Astrocyte of the spinal cord (primary cell): ENCODE measurements at places on chromosomes 7 and 10.

- no peak for DNase-seq
Observed at GRCh38 chr7:24135003-24135817, 148.8 kb upstream of the NPY start.

DNA sequence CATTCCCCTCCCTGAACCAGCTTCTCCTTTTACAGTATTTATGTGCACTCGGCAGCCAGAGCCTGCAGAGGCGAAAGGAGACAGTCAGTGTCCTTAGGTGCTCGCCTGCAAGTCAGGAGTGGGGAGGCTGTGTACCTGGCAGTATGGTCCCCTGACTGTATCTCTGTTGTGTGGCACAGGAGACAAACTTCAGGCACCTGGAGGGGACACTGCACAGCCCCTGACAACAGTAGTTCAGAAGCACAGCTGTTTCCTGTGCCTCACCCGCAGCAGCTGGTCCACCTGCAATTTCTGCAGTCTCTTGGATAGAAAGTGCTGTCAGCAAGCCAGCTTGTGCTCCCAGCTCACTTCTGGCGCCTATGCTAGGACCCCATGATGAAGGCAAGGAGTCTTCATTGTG lies 73.4 kb upstream of the LAMB4 start:
- no peak for DNase-seq

DNA sequence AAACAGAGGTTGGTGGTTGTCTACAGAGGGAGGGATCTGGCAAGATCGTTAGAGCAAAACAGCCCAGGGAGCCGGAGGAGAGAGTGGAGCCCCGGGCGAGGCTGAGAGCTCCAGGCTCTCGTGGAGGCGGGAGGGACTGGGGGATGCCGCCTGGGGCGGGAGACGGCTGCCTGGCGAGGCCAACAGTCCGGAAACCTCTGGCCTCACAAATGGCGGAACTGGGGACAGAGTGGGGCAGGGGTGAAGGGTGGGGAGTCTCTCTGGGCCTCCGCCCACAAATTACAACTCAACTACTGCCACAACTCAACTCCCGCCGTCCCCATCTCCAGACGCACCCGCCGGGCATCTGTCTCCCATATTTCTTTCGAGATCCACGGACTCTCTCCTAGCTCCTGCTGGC lies 47.7 kb downstream of the CLEC2L start:
- DNase-seq, result no peak

DNA sequence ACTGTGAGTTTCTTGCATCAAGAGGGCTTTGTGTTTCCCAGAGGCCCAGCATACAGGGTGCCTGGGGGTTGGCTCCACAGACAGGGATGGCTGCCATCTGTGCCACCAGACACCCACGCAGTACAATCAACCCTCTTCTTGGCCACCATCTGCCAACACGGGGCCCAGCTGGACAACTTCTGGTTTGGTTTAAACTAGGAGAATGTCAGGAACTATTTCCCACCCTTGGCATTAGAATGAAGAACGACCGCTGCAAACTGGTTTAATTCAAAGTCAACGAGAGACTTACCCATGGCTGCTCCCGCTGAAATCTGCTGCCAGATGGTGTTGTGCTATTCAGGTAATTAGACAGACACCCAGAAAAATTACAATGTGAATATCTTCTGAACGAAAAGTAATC lies 27.8 kb downstream of the NMT2 start:
- DNase-seq, result no peak

DNA sequence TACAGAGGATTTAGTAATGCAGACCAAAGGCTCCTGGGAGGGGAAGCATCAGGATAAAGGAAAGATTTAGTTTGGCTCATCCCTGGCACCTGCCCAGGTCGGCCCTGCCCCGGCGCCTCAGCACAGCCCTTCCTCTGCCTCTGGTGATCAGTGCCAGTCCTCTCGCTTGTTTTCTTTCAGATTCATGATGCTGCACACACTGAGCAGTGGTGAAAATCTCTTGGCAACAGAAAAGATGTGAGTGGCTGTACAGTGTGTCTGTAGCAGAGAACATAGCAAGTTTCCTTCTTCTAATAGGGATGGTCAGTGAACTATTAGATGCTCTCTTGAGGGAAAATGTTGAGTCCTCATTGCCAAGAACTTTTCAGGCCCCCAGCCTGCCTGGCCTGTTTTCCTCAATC lies 994.1 kb downstream of the KCNMA1 start:
- DNase-seq, result no peak

DNA sequence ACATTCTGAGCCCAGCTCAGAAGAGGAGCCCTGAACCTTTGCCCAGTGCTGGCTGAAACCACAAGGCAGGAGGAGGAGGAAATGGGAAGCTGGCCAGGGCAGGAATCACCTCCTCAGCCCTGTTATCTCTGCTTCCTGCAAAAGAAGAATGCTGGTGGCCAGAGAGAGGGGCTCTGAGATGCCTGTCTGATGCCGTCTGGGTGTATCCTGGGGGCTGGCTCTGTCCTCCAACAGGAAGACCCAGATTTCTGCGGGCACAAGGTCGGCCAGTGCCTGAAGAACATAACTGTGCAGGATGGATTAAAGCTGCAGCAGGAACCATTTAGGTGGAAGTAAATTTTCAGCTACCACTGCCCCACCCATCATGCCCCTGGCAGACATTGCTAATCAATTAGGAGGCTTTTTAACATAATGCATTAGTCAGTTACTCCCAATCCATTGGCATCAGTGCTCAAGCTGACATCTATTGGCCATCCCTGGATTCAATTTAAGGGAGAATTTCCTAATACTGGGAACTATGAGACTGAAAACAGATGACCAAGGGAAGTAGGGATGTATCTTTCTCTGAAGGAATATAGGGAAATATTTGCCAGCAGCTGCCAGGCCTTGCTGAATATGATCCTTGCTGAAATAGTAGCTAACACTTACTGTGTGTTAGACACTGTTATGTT lies 67.7 kb downstream of the COL13A1 start:
- peak; percentile 56 for DNase-seq
